ENCODE measurements at places on chromosomes 3 and 15. TPM values are rescaled to one million over a fixed set of nuclear protein-coding genes. Genes with fewer than 3 reads are reported as not detected.

DNA sequence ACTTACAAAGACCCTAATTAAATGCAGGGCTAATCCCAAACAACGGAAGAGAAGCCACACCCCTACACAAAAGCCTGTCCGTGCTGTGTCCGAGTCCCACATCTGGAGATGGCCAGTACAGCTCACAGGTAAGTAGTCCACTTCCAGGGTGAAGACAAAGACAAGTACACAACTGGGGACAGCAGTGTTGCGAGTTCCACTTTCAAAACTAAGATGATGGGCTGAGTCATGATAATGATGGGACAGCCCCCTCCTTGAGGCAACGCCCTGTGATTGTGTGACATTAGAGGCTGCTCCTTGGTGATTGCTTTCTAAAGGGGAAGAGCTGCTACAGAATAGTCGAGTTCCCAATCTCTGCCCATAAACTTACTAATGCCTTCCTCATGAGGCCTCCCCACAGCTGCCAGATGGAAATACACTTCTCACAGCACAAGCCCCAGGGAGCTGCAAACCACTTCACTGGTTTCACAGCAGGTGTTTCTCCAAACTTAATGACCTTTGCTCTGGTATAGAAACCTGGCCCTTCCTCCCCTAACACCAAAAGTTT is 27.6 kb downstream of the RFT1 start:
- no peak for DNase-seq

DNA sequence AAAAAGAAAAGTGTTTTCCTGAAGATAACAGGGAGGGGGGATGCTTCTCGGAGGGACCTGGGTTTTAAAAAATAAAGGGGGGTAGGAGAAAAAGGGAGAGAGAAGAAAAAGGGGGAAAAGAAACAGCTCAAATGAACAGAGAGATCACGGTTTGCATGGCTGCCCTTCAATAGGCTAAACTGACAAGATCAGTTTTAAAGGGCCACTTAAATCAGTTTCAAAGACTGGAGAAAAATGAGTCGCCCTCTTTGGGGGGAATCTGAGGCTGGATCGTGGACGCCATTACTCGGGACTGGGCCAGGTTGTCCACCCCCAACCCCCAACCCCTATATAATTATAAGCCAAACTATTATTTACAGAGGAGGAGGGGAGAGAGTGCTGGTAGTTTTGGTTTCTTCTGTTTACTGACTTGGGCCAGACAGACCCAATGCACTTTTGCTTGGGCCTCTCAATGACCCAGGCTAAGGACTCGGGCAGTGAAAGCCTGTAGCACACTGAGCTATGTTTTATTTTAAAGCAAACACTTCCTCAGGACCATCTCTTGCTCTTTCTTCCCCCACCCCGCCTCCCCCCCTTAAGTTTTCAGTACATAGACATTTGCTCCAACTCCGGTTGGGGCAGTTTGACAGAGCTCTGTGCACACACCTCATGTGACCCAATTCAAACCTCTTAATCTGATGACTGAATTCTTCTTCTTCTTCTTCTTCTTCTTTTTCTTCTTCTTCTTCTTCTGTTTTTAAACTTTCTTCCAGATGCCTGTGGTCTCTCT is 6.3 kb downstream of the NR2F2 start:
- no peak for DNase-seq

- no peak for DNase-seq
These were observed 175.3 kb downstream of the UACA start for GRCh38 chr15:70587896-70588567.

KBTBD12 gene
- polyA plus RNA-seq = 0.30 TPM

GOLGA6A gene
- 0.01 TPM for polyA plus RNA-seq

RARRES1 gene
- polyA plus RNA-seq = 0.89 TPM

FAM3D gene
- 14.4 TPM for polyA plus RNA-seq
